Ureter (tissue), 1 donor: ENCODE measurements at places on chromosomes 16 and 17.

DNA sequence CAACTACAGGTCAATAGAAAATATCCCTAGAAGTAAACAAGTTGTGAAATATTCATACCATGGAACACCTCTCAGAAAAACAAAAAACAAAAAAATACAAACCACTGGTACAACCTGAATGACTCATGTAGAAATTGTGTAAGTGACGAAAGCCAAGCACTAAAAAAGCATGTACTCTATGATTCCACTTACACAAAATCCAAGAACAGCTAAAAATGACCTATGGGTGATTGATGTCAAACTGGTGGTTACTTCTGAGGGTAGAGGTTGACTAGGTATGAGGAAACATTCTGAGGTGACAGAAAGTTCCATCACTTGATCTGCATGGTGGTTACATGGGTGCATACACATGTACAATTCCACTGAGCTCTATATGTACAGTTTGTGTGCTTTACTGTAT, 31.1 kb downstream of the DHRS7C start:
- no peak for DNase-seq

- DNase-seq: no peak
These were observed 8.2 kb downstream of the CENPX start for GRCh38 chr17:82014432-82014831.

GRCh38 chr17:73284354-73284753, 22.7 kb upstream of the CPSF4L start:
- DNase-seq: no peak

GRCh38 chr16:35523991-35524390, 2064.6 kb downstream of the TP53TG3F start:
- DNase-seq: no peak

- peak; percentile 39 for DNase-seq
These were observed 4.7 kb downstream of the C1QTNF1 start for GRCh38 chr17:79028496-79029326.

DNA sequence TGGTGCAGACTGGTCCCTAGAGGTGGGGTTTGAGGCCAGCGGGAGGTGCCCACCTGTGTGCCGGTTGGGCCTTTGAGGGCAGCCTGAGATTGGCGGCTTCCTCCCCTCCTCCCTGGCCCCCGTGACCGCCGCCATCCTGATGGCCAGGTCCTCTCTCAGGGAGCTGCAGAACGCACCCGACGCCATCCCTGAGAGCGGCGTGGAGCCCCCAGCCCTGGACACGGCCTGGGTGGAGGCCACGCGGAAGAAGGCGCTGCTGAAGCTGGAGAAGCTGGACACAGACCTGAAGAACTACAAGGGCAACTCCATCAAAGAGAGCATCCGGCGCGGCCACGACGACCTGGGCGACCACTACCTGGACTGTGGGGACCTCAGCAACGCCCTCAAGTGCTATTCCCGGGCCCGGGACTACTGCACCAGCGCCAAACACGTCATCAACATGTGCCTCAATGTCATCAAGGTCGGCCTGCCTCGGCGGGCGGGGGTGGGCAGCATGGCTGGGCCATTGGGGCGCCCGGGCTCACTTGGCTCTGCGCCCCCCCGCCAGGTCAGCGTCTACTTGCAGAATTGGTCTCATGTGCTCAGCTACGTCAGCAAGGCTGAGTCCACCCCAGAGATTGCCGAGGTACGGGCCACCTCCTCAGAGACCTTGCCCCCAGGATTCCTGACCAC, 2.8 kb downstream of the GPS1 start:
- no peak for DNase-seq

- no peak for DNase-seq
These were observed 6.5 kb upstream of the LLGL1 start for GRCh38 chr17:18218756-18219415.

DNA sequence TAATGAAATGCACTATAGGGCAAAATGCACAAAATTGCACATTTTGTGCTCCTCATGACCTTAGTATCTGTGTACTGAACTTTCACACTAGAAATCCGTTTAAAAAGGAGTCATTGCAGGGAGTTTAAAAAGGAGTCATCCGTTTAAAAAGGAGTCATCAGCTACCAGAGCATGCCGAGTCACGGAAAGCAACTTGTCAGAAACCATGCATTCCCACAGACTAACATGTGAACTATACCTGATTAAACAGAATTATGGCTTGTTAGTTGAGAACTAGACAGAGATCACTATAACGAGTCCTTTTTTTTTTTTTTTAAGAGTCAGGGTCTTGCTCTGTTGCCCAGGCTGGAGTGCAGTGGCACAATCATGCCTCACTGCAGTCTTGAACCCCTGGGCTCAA, 35.9 kb downstream of the SLC6A4 start:
- DNase-seq: no peak

DNA sequence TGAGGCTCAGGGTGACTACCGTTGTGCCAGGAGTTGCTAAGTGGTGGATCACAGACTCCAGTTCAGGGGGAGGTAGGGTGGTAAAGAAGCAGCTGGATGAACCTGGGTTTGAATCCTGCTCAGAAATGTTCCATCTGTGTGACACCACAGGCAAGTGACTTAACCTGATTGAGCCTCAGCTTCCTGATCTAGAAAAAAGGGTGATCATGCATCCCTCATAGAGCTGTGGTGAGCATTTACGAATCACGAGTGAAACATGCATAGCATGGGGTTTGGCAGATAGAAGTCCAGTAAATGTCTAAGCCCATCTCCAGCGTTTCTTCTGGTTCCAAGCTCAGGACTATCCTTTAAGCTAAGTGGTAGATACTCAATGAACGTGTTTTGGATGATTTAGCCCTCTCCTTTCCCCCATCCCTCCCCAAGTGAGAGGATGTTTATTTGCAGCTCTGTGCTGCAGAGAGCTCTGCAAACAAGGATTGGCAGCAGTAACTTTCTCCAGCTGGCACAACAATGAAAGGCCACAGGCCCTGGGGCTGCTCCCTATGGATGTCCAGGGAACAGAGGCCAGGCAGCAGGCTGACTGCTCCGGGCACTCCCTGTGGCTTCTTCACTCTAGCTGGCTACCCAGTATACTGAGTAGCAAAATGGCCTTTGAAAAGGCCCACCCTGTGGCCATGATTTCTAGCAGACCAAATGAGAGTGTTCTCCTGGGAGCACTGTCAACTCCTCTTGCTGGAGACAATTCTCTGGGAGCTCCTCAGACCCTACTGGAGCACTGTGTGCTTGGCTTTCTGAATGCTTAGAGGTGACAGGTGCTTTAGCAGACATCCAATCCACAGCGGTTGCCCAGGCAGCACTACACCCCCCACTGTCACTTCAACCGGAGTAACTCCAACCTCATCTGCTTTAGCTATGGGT, 21.3 kb downstream of the CA4 start:
- DNase-seq: no peak

GRCh38 chr17:81249223-81250040, 10.3 kb downstream of the NDUFAF8 start:
- no peak for DNase-seq

DNA sequence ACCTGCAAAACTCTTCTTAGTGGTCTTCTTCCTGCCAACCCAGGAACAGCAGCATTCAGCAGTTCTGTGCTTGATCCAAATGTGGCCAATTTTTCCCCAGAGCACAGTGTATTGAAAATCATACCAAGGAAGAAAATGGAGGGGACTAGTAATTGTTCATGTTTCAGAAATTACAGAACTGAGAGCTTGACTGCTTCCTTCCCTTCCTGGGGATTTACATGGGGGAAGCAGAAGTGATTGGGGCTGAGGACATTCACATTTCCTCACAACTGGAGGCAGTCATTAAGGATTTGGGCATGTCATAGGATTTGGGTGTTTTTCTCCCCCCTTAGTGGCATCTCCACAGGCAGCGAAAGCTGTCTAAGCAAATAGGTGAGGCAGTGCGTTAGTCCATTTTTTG, 19.7 kb downstream of the CIITA start:
- no peak for DNase-seq

DNA sequence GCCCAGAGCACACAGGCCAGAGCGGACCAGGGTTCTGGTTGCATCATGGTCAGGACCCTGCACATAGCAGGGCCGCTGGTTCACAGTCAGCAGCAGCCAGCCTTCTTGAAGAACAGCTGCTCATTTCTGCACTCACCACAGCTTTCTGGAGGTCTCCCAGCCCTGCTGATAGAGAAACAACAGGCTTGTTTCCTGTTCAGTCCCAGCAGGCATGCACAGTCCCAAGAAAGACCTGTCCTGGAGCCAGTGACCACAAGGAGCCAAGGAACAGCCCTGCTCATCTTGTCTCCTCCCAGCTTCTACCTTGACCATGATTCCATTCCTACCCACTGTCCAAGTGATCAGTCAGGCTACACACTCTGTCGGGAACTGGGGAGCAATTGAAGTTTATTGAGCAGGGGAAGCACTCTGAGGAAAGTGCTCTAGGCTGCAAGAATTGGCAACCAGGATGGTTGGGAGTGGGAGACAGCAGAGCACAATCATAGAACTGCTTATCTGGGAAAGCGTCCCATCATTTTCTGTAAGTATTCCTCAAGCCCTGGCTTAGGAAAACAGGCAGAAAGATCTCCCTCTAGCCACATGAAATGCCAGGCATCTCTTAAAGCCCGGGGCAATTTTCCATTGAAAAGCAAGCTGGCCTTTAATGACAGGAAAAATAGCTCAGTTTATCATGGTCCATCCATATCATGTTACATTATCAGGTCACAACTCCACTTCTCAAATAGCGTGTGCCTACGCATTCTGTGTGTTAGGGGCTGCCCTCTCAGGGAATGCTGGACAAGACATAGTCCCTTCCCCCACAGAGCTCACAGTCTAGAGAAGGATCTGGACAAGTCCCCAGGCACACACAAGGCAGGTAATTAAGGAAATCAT, 155.4 kb upstream of the FOXF1 start:
- DNase-seq: no peak

DNA sequence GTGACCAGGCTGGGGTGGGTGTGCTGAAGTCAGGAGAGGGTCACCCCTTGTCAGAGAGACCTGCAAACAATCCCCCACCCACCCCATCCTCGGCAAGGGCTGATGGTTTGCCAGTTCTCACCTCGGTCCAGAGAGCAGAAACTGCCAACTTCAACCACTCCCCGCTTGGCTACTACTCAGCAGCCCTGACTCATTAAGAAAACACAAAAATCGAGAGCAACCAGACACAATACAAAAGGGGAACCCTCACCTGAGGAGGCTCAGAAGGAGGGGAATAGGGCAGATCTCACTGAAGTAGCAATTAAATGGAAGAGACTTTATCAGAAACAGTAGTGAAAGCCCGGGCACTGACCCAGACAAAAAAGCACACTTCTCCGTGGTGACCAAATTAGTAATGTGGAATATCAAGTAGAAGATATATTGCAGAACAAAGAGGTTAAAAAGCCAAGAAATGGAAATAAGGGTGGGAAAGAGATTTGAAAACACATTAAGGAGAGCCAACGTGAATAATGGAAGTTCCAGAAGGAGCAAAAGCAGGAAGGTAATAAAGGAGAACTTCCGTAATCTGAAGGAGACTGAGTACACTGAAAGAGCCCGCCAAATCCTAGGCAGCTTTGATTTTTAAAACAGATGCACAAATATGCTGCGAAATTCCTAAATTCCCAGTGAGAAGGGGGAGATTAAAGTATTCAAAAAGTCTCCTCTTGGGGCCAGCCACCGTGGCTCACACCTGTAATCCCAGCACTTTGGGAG, 23.6 kb downstream of the CENPV start:
- DNase-seq: peak; percentile 51

DNA sequence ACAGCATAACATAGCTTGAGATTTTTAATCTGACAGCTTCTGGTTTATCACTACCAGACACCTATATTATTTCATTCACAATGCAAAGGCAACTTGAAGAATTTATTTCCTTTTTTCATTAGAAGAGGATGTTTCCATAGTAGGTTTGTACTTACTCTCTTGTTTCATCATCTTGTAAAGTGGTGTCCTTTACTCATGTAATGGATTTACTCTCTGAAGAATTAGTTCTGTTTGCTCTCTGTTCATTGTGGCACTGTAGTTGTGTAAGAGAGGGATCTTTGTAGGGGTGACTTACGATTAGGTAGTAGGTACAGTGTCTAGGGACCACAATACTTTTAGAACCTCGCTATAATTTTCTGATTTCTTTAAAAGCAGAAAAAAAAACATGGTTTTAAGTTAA, 256.1 kb downstream of the BCAS3 start:
- DNase-seq: no peak

GRCh38 chr17:80821546-80821945, 170.1 kb upstream of the CHMP6 start:
- DNase-seq: no peak

- no peak for DNase-seq
These were observed 45.8 kb upstream of the TAOK1 start for GRCh38 chr17:29344201-29344856.

DNA sequence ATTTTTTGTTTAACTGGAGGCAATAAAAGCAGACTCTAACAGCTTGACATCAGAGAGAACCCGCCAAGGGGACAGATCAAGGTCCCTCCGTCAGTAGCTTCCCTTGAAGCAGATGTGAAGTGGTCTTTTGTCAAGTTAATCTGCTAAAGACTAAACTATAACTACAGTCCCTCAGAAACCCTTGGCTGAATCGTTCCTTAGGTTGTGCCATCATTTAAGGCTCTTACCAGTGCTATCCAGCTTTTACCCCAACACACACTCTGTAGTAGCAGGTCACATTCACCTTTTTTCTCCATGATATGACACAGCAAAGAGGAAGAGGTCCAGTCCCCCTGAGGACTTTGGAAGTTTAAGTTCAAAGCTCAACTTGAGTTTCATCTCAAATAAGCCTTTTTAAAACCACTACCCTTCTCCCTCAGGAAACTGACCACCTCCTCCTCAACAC, 49.7 kb downstream of the ERN1 start:
- no peak for DNase-seq

GRCh38 chr17:78787444-78787843, 5.4 kb upstream of the CYTH1 start:
- DNase-seq: no peak

DNA sequence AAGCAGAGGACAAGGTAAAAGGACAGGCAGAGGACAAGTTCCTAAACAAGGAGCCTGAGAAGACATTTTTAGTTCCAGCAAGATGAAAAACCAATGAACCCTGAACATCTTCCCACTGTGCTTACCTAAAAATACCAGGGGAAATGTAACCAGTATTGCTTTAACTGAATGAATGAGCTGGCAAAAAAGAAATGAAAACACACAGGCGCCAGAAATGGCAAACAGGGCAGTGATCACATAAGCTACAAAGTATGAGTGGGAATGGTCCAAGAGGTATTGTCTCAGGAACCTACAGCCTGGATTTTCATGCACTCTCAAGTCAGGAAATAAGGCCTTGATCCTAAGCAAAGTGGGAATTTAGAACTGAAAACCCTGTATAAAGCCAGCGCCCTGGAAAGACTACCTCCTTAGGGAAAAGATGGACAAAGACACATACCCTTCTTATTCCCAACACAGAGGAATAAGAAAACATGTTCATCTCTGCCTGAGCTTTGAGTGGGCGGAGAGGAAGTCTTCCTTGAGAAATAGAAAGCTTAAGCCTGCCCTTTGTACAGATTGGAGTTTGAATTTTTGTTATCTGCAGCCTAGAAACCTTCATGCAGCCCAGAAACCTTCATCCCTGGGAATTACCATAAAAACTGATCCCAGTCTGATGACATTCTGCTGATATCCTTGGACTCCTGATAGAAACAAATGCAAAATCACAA, 2.1 kb downstream of the CMTM2 start:
- no peak for DNase-seq

- no peak for DNase-seq
These were observed 49.8 kb downstream of the CMIP start for GRCh38 chr16:81494434-81494806.
